ENCODE measurements at places on chromosomes 6 and 20. TPM values are rescaled to one million over a fixed set of nuclear protein-coding genes. Genes with fewer than 3 reads are reported as not detected.

The GRM1 gene
- not detected for total RNA-seq

The MAP3K4 gene
- 44.5 TPM for total RNA-seq

DNA sequence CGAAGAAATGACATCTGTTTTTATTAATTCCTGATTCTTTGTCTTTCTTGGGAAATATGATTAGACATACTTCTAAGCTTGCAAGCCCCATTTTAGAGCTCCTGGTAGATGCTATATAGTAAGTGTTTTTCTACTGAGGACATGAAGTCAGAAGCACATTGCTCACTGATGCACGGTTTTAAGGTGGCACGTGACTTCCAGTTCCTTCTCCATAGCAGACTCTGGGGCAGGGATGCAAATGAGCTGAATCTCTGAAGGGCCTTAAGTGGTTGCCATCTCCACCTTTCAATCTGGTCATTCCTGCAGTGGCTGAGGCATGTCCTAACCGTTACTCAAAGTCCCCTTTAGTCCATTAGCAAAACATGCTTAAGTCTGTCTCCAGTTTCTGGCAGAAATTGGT is 421.2 kb upstream of the HTR1E start:
- DNase-seq, result no peak

DNA sequence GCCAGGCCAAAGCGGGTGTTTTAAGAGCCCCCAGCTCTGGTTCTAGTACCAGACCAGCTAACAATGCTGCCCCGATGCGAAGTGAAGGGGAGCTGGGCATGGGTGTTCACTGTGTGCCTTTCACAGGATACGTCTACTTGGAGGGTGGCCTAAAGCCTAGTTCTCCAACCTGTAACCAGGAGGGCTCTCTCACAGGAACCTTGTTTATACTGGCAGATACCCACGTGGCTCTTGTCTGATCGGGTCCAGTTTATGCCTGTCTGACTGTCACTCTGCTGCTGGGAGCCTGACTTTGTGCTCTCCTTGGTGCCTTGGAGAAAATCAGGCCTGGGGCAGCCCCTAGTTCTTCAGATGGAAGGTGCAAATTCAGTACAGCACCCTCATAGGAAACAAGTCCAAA is 60.2 kb upstream of the RNF144B start:
- no peak for DNase-seq

- DNase-seq, result no peak
Observed at GRCh38 chr6:105990151-105990550, 96.0 kb upstream of the PRDM1 start.

The NHLRC1 gene
- total RNA-seq, result 0.21 TPM

DNA sequence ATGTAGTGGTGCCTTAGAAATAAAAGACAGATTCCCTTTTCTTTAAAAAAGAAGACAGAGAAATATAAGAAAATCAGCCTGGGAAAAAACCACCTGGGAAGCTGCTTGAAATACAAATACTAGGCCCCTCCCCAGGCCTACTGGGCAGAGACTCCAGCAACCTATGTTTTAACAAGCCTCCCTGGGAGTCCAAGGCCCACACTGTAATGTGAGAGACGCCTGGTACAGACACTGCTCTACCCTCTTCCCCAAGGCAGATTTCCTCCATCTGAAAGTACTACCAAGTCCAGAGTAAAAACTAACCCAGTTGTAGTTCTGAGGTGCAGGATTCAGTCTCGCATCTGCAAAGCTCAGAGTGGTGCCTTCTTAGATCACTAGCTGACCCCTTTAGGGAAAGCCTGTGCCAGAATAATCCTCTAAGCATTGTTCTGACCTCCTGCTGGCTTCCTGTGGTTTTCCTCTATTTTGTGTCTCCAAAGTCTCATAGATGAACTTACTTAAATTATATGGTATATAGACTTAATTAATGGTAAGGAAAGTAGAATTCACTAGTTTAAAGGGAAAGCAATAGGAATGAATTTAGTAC is 270.2 kb upstream of the SLC35B3 start:
- DNase-seq, result no peak

DNA sequence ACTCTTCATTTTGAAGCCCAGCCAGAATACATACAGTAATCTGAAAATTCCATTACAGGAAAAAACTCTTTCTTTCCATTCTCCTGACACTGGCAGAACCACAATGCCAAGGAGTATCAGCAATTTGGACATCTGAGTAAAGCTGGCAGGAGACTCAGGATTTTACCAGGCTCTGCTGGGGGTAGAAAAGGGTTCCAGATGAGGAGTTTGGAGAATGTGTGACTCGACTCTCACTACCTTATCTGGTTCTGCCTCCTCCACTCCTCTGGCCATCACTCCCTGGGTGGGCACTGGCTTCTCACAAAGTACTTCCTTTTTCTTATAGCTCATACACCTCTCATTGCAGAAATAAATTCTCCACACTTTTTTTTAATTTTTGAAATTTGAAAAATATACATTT is 10.6 kb upstream of the WFDC8 start:
- DNase-seq, result no peak

DNA sequence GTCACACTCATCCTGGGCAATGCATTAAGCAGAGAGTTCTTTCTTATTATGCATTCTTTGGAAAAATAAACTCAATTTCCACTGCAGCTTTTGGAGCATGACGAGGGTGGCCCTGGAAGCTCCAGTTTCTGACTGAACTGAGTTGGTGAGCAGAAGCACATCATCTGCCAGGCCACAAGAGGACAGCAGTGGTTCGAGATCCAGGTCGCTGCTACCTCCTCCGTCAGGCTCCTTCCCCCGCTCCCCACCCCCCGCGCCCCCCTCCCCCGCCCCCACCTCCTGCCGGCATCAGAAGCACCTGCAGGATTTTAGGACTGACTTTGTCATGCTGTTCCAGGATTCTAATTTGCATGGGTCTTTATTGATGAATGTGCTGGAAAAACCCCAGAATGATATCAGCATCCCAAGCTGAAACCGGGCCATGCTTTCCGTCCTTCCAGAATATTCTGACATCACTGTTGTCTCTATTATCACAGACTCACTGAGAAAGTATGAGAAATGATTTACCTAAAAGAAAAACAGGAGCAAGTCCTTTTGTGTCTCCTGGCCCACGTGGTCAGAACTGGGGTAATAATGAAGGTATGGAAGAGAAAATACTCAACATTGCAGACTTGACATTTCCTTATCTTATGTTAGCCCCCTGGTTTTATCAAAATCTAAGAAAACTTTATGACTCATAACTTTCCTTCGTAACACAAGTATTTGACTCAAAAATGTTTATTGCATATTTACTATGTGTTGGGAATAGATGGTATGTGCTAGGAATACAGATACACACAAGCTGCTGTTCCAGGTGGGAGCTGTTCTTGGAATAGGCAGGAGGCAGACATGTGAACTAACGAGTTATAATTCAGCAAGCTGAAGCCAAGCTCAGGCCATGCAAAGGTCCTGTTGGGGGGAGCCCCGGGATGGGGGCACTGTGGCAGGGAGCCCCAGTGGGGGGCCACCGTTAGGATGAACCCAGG is 220.2 kb upstream of the EXOC2 start:
- no peak for DNase-seq

GRCh38 chr6:146545581-146545980 is 1.9 kb downstream of the RAB32 start:
- no peak for DNase-seq

- DNase-seq, result no peak
Observed at GRCh38 chr6:7126754-7127153, 19.0 kb downstream of the RREB1 start.

DNA sequence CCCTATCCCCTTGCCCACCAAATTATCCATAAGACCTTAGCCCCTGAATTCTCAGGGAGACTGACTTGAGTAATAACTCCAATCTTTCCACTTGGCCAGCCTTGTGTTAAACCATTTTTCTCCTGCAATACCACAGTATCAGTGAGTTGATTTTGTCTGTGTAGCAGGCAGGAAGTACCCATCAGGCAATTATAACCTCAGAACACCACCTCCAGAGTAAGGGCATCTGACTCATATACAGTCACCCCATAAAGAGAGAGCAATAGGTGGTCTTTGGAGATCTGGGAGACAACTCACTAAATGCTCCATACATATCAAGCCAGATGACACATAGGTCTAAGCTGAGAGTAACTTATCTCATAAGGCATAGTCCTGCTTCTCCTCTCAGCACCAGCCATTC is 83.7 kb downstream of the FILIP1 start:
- DNase-seq, result no peak

Data from GM12878 (cell line).